ENCODE measurements at places on chromosomes 13 and 19. TPM values are rescaled to one million over a fixed set of nuclear protein-coding genes. Genes with fewer than 3 reads are reported as not detected.

The CCDC122 gene
- total RNA-seq: 1.5 TPM

The ZNF480 gene
- 7.0 TPM for total RNA-seq

DNA sequence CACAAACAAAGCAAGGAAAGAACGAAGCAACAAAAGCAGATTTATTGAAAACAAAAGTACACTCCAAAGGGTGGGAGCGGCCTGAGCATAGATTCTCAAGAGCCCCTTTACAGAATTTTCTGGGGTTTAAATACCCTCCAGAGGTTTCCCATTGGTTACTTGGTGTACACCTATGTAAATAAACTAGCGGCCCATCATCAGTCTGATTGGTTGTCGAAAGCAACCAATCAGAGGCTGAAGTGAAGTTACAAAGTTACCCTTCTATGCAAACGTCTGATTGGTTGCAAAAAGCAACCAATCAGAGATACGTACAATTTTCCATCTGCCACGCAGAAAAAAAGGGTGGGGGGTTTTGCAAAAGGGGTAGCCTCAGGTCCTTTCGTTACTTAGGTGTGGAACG is 96.3 kb upstream of the UBAC2 start:
- H3K4me1 ChIP-seq: no peaks in the 10 kb centered on the region
- no peaks in the 10 kb centered on the region for H3K27me3 ChIP-seq
- no peak overlapping the region for H3K4me3 ChIP-seq
- DNase-seq: no peak
- no peak overlapping the region for H3K27ac ChIP-seq

GRCh38 chr13:29849071-29849631 is 1.3 kb downstream of the UBL3 start:
- no peaks in the 10 kb centered on the region for H3K27me3 ChIP-seq
- no peaks in the 10 kb centered on the region for H3K36me3 ChIP-seq
- peak overlapping the region; percentile 95 for H3K27ac ChIP-seq

GRCh38 chr13:107441279-107441678 is 774.1 kb downstream of the LIG4 start:
- H3K4me3 ChIP-seq: no peak overlapping the region
- DNase-seq: no peak
- no peaks in the 10 kb centered on the region for H3K27me3 ChIP-seq
- H3K27ac ChIP-seq: no peak overlapping the region

All from CD4-positive, CD25-positive, alpha-beta regulatory T cell (primary cell).